ENCODE measurements at places on chromosomes 7 and 10.

DNA sequence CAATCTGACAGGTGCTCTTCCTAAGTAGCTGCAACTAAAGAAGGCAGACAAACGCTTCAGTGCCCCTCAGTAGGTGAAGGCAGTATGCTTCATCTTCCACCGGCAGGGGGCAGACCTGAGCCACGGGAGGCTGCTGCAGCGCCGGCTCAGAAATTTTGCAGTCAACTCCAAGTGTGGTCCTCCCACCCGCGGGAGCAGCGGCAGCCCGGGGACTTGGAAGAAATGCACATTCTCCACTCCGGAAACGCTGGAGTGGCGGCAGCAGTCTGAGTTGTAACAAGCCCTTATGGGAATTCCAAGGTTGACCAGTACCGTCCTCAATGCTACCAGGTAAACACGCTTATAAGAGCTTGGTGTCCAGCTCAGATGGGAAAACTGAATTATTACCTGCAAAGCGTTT is 3.4 kb downstream of the IGFBP3 start:
- peak; percentile 77 for DNase-seq

- DNase-seq: no peak
These were observed 1.4 kb downstream of the ZMIZ1 start for GRCh38 chr10:79070081-79070605.

DNA sequence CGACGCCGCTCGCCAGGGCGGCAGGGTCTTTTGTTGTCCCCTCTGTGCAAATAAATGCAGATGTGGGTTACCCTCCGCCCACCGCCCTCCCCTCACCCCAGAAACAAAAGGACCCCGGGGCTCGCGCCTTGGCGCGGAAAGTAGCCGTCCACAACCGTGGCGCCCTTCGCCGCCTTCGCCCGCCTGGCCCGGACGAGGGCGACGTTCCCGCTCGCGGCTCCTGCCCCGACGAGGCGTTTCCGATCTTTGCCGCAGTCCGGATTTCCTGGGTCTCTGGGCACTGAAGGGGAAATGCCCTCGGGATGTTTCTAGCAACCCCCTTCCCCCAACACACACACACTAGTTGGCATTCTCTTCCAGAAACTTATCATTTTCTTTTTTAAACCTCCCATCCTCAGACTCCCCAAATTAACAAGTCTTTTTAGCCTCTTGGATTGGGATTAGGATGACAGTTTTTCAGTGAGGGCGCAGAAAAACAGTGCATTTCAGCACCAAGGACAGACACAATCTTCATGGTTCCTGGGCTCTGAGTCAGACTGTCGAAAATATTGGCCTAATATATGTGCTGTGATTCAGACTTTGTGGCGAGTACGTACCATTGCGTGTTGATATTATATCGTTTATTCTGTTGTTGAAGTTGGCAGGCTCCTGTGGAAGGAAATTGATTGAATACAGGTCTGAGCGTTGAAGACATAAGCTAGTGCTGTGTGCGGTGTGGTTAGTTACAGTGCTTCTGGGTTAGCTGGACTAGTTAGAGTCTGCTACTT is 771 bp downstream of the PHYHIPL start:
- no peak for DNase-seq

GRCh38 chr7:134034652-134035051 is 92.5 kb upstream of the LRGUK start:
- no peak for DNase-seq
